ENCODE measurements at places on chromosomes 2 and 18.

DNA sequence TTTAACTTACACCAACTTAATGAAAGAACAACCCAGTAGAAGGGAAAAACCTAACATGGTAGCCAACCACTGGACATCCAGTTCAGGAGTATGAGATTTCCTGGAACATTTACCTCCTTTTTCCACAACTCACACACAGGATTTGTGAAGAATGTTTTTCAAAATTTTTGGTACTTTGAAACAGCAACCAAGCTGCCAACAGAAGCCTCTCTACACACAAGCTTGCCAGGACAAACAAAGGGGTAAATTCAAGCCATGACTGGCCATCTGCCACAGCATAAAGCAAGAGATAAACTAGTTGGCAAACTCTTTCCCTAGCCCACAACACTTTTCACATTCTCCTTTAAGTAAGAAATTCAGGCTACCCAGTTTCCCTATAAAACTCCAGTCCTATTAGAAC, 21.4 kb downstream of the MGAT4A start:
- no peak for DNase-seq

- no peak for DNase-seq
These were observed 38.7 kb downstream of the MCFD2 start for GRCh38 chr2:46876741-46877384.

DNA sequence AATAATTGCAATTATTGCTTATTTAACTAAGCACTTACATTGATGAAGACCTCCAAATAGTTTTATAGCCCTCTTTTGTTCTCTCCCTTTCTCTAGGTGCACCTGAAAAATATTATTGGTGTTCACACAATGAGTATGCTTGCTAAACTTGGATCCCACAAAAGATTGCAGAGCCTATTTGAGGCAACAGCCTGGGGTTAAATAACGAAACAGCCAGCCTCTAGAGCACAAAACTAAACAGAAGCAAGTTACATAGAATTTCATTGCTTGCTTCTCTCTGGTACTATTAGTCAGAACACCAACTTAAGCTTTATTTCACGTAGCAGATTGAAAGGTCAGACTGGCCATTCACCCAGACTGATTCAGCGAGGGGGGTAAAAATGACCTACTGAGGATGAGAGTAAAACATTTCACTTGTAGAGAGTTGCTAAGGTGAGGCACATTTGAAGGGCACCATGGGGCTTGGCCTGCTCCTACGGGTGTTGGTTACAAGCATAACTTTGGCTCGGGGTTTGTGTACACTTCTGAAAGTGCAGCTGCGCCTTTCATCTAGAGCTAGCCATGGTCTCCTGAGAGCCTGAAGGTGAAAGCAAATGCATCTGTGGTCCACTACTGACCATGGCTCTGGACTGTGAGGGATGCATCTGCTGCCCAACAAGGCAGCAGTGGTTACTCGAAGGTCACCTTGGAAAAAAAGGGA, 225.1 kb upstream of the LRRTM1 start:
- DNase-seq, result no peak

GRCh38 chr2:1833046-1833445, 88.7 kb upstream of the PXDN start:
- DNase-seq, result no peak

GRCh38 chr2:233094614-233095013, 34.5 kb downstream of the INPP5D start:
- no peak for DNase-seq

GRCh38 chr2:28393114-28393836, 617 bp downstream of the FOSL2 start:
- no peak for DNase-seq

DNA sequence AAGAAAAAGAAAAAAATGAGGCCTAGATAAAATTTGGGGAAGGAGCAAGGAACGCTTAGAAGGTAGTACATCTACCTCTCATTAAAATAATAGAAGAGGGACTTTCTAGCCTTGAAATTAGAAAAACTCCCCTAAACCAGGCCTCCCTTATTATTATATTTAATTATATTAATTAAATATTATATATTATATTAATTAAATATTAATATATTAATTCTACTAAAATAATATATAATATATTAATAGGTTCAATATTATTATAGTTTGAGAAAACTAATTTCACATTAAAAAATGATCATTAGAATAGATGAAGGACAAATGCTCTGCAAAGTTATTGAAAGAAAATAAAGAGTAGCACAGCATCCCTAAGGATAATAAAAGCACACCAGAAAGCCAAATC, 449.4 kb downstream of the NBAS start:
- DNase-seq, result no peak

- DNase-seq, result peak; percentile 1
These were observed 171.2 kb downstream of the NBAS start for GRCh38 chr2:15389895-15390294.

GRCh38 chr2:38601463-38602135, 1.1 kb downstream of the HNRNPLL start:
- DNase-seq, result peak; percentile 37

DNA sequence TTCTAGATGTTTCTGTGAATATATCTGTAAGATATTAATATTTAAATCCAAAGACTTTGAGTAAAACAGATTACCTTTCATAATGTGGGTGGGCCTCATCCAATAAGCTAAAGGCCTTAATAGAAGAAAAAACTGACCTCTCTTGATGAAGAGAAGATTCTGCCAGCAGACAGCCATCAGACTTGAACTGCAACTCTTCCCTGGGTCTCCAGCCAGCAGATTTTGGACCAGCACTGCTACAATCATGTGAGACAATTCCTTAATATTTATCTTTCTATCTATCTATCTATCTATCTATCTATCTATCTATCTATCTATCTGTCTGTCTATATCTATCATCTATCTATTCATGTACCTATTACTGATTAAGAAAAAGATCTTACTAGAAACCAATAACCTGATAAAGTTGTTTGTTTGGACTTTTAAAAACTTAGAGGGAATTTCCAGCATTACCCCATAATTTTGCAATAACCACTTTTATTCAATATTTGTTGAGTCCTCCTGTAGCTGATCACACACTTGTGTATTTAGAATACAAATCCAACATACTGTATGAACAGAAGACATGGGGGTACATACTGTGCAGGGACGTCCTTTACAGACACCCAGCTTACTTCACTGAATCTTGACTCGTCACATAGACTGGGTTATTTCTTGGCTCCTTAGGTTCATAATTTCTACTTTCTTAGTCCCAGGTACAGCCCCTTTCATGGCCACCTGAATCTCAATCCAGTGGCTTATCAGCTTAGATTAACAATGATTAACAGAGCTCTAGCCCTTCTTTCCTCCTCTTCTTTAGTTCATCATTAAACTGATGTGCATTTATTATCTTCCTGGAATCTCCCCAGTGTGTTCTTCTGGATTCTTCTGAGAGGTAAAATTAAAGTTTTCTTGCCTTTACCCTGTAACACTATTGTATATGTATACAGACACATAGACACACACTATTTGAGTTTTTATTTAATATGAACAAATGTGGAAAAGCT, 27.2 kb upstream of the STAT4 start:
- DNase-seq, result no peak

GRCh38 chr2:204234879-204235278, 298.3 kb downstream of the ICOS start:
- DNase-seq, result no peak

GRCh38 chr2:135963841-135964240, 21.6 kb downstream of the DARS1 start:
- no peak for DNase-seq

DNA sequence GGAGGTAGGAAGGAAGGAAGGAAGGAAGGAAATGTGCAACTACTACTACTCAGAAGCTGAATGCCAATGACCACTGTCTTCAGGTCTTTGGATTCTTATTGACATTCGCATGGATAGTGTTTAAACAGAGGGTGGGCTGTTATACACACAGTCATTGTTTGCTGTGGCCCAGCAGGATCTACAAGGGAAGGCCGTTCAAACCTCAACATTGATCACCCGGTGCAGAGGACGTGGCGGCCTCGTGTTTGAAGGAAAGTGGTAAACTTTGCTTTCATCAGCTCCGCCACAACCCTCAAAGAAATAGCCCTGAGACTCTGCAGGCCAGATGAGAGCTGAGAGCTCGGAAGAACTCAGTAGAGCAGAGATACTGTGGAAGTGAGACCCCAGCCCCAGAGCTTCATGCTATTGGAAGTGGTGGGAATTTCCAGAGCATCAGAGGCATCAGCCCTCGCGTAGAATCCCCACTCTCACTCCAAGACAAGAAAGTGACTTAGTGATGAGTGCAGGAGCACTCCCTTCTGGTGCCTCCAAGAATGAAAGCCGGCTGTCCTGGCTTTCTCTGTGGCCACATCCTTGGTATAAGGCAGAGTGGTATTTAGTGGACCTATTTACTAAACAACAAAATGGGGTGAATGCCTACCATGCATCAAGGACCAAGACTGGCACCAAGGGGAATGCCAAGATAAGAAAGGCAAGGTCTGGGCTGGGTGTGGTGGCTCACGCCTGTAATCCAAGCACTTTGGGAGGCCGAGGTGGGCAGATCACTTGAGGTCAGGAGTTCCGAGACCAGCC, 10.1 kb upstream of the ROCK2 start:
- no peak for DNase-seq

- no peak for DNase-seq
These were observed 14.9 kb upstream of the PSME4 start for GRCh38 chr2:53985646-53986045.

DNA sequence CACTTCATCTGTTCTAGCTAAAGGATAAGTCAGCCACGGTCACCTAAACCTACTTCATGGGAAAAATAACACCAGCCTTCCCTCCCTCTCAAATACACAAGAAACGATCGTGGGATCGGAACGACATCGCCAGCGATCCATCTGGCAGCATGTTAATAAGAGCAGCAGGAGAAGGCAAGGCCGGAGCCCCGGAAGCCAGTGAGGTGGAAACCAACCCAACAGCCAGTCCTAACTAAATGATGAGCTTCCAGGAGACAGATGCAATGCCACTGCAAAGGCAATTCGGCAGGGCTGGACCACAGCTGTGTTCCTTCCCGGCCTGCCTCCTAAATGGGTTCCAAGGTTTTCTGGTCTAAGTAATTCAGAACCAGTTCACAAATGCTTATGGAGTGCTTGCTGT, 117.5 kb downstream of the TMEM163 start:
- DNase-seq, result no peak

GRCh38 chr2:112644933-112645309, 818 bp upstream of the SLC20A1 start:
- DNase-seq, result no peak

DNA sequence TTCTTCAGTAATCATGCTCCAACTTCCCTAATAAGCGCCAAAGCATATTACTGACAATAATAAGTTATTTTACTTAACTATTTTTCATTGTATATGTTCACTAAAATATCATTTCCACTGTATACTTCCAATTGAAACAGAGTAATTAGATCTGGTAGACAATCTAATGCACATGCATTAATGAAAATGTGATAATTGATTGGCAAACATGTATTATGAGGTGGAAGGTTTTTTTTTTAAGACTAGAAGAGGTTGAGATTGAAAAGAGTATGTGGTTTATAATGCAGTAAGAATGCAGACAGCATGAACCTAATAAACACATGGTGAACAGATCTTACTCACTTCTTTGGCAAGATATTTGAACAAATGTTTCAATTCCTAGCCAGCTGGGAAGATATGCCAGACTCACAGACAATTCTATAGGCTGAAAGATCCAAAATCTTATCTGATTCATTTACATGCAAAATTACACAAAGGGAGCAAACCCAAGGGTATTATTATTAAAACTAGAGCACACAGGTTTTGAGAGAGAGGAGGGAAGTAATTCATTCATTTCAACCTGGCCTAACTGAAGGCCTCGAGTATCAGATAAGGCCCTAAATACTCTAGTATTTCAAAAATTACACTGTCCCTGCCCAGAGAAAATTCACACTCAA, 2.8 kb downstream of the NCKAP1 start:
- DNase-seq, result no peak

GRCh38 chr2:187698374-187699110, 144.3 kb upstream of the TFPI start:
- no peak for DNase-seq

GRCh38 chr2:176158186-176158591, 1.1 kb downstream of the HOXD3 start:
- no peak for DNase-seq

DNA sequence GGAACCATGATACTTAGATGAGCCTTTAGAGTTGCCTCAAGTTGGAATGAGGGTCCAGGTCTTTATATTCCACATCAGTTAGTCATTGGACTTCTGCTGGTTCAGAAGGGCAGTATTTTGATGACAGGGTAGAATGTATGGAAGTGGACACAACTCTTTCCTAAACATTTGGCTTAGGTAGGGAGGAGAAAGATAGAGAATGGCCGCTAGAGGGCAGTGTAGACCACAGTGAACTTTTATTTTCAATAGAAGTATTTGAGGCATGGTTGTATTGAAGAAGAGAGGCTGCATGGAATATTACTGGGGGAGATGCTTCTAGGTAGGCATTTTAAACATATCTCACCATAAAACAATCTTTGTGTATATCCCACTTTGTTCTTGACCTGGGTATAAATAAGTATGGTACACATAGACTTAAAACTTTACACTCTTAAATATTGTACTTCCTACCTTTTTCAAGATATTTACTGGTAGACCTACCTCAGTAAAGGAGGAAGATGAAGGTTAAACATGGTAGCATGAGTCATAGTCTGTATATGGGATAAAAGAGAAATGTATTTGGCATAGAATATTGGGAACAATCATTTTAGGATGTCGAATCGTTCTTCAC, 497.6 kb upstream of the FAM98A start:
- DNase-seq, result peak; percentile 65

DNA sequence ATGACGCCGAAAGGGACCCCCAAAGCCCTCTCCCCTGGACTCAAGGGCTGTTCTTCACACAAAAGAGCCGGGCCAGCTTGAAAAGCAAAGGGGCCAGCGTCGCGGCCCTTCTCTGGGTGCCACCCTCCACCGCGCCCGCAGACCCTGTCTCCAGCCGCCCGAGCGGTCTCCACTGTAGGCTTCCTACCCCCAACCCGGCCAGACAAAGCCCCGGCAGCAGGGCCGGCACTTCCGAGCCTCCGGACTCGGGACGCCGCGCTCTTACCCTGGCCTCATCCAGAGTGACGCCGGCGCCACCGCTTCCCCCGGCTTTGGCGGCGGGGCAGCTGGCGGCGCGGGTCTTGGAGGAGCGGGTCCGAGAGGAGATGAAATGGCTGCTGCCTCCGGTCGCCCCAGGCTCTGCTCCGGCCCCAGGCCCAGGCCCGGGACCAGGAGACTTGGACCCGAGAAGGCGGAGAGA, 603 bp downstream of the ATAD2B start:
- DNase-seq, result peak; percentile 47

DNA sequence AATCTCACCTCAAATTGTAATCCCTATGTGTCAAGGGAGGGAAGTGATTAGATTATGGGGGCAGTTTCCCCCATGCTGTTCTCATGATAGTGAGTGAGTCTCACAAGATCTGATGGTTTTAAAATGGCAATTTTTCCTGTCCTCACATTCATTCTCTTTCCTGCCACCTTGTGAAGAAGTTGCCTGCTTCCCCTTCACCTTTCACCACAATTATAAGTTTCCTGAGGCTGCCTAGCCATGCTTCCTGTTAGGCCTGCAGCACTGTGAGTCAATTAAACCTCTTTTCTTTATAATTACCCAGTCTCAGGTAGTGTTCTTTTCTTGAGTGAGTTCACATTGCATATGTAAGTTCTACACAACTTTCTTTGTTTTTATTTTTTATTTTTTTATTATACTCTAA, 271.5 kb downstream of the EXOC6B start:
- no peak for DNase-seq

- no peak for DNase-seq
These were observed 722.5 kb downstream of the SOCS6 start for GRCh38 chr18:71011389-71011788.

- DNase-seq, result peak; percentile 58
These were observed 222.9 kb downstream of the PTPRM start for GRCh38 chr18:7789856-7790552.

Measured in neuronal stem cell (in vitro differentiated cells).